Left kidney (tissue), 8 donors: ENCODE measurements at places on chromosomes 2 and 18. TPM values are rescaled to one million over a fixed set of nuclear protein-coding genes. Genes with fewer than 3 reads are reported as not detected.

DNA sequence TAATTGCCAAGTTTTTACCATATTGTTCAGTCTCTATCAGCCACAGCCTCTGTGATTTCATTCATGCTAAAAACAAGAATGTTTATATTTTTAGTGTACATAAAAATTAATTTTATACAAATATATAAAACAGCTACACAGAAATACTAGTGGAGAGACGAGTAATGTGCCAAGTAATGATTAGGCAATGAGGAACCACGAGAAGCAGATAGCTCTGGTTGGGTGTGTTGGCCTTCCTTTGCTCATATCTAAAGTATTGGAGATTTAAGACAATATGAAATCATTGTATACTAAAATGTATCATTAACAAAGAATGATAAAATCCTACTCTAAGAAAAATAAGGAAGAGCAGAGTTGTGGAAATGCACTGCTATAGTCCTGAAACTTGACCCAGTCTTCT is 326.7 kb downstream of the AGAP1 start:
- no peak for DNase-seq

GRCh38 chr2:144942516-144943256 is 422.8 kb upstream of the ZEB2 start:
- DNase-seq: no peak

- DNase-seq: no peak
These were observed 643.6 kb downstream of the NRXN1 start for GRCh38 chr2:50388324-50388723.

DNA sequence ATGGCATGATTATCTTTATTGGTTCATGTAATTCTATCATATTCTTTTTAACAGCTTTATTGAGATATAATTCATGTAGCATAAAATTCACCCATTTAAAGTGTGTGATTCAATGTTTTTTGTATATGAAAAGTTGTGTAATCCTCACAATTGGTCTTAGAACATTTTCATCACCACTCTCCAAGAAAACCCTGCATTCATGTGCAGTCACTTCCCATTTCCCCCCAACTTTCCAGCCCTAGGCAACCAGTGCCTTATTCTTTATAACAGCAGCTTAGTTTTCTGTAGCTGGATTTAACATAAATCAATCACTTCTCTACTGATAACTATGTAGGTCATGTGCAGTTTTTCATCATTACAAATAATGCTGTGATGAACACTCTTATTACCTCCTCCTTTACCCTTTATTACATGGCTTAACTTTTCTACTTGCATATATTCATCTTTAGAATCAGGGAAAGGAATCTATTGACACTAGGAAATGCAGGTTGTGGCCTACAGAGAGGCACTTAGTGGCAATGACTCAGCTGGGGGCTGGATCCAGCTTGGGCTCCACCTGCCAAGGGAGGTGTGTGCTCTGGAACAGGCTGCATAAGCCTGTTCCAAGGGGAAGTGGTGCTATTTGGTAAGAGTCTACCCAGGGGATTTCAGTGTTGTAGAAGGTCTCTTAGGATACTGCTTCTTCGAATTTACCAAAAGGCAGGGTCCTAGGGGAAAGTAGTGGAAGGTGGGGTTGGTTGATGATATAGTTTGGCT is 89.1 kb downstream of the ETAA1 start:
- no peak for DNase-seq

DNA sequence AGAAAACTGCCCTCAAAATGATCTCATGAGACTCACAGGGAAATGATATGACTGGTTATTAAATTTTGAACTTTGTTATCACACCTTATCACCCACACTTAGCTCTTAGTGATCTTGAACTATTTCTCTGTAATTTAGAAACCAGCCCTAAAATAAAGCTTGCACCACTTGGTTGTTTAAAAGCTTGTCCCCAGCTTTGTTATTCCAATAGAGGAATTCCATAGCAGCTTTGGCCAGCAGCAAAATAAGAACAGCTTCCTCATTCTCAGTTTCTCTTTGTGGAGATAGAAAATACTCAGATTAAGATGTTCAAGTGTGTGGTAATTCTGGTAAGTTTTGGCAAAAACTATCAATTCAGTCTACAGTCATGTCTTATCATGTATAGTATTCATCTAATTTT is 54.4 kb upstream of the CCDC68 start:
- no peak for DNase-seq

DNA sequence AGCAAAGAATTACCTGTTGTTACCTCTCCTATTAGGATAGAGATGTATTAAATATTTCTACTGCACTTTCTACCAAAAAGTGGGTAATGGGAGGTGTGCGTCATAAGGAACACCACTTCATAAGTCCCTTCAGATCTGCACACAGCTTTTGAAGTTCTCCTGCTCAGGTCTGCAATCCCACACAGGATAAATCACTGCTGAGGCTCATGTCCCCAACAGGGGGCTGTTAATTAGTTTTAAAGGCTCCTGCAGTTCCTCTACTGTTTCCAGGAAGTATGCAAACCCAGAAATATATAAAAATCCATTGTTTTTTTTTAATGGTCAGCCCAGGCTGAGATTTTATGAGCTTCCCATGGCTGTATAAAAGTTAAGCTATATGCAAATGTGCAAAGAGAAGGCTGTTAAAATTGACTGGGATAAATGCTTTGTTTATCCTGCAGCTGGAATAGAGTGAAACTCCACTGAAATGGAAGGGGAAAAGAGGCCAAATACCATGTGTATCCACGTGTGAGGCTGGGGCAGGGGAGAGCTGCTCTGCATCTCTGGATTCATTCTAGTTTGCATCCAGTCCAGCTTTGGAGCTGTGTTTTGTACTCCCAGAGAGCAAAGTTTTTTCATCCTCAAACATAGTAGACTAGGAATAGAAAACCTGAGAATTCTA is 903.7 kb downstream of the TDRD15 start:
- DNase-seq: no peak

DNA sequence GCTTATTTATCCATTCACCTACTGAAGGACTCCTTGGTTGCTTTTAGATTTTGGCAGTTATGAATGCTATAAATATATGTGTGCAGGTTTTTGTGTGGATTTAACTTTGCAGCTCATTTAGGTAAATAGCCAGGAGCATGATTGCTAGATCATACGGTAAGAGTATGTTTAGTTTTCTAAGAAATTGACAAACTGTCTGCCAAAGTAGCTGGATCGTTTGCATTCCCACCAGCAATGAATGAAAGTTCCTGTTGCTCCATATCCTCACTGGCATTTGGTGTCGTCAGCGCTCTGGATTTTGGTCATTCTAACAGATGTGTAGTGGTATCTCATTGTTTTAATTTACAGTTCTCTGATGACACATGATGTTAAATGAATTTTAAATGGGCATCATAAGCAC is 8.7 kb upstream of the DIPK1C start:
- DNase-seq: no peak

GRCh38 chr2:120568975-120569268 is 166.7 kb upstream of the GLI2 start:
- DNase-seq: no peak

DNA sequence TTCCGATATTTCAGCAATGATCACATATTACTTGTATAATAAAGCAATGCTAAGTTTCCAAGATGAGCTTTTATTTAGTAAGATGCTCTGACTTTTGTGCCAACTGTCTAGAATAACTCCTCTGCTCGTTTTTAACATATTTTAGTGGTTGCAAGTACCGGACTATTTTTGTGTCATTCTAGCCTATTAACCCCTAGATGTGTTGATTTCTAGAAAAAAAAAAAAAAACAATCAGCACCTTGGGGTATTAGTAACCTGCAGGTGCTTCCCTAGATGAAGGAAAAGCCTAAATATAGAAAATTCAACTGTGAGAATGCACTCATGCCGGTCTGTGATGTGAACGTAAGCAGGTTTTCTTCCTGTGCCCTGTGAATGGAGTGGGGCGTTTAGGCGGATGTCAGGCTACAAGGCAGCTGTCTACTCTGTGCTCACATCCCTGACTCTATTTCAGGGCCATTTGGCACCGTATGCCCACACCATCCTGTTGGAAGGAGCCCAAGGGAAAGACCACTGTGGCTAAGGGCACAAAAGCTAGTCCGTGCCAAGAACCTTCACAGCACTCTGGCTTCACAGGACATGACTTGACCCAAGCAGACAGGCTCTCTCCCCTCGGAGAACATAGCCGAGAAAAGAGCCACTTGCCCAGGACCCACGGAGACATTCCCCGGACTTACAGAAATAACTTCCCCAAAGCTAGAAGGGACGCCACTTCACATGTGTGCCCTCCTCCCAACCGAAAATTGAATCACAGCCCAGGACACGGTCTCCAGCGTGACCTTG is 60.9 kb upstream of the AGAP1 start:
- no peak for DNase-seq

DNA sequence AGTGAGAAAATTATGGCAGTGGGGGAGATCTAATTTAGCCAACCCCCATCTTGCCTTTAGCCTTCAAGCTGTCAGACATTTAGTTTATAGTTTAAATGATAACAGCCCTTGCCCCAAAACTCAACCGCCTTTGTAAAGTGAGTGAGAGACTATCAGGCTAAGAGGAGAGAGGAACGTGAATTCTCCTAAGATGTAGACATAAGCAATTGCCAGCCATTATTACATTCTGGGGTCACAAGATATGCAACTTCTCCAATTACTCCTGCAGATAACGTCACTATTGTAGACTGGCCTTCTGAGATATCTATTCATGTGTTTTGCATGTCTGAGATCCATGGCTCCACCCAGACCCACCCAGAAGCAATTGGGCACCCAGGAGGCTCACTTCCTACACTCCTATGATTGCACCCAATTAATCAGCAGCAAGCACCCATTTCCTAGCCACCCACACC is 307.3 kb downstream of the NBAS start:
- DNase-seq: no peak

DNA sequence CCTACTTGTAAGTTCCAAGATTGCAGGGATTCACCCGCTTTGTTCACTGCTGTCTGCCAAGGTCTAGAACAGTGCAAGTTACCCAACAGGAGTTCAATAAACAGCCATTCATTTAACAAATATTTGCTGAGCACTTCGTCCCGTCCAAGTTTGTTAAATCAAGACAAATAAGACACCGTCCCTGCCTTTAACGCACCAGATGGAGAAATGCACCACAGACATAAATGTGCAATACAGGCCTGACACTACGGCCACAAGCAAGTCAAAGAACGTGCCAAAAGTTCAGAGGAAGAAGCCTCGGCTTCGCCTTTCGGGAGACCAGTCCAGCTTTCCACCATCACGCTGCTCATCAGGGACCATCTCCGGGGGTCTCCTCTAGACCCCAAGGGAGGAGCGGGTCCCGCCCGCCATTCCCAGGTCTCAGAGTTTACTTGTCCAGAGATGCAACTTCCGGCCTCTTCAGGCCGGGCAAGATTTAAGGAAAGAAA is 429 bp downstream of the C2orf76 start:
- DNase-seq: no peak

- DNase-seq: no peak
These were observed 286.3 kb downstream of the BCL11A start for GRCh38 chr2:60267122-60267521.

DNA sequence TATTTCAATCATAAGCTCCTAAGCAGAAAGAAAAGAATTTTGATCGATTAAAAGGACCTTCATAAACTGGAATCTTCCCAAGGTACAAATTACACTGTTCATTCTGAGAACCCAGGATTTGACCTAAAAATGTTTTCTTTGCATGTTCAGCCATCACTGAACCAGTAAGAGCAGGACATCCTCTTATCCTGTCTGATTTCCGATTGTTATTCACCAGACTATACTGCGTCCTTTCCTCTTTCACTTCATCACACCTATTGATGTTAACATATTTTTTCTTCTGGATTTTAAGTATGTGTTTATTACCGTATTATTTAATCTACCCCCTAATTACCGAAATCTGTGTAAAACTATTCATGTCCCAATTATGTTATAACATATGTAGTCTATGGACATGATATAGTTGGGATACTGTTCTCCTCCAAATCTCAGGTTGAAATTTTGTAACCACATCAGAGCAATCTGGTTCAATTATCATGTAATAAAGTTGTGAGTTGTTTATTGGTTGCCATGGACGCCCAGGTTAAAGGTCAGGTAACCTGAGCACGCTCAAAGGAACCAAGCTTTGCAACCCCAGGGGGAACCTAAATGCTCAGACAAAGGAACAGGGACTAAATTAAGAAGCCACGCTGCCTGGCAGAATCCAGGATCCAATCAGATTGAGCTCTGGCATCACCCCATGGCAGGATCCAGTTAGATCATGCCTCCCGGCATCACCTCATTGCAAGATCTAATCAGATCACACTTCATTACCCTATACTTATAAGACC is 11.6 kb upstream of the TBC1D8 start:
- no peak for DNase-seq

DNA sequence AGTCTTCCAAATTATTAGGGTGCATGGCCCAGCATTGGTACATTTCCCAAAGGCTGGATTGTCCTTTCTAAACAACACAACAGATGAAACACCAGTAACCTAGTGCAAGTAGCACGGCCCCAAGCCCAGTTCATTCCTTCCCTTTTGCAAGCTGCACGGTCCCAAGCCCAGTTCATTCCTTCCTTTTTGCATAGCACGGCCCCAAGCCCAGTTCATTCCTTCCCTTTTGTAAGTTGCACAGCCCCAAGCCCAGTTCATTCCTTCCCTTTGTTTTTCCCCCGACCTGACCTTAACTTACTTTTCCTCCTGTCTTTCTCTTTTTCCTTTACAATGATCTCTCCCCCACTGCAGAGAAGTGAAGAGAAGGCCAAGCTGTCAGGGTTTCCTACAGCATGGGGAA is 60.9 kb downstream of the C18orf63 start:
- DNase-seq: no peak

- DNase-seq: no peak
These were observed 4.7 kb downstream of the OBSL1 start for GRCh38 chr2:219566640-219567039.

- DNase-seq: no peak
These were observed 17.0 kb upstream of the CRYBA2 start for GRCh38 chr2:219010162-219010756.

GRCh38 chr2:202423139-202423538 is 47.0 kb downstream of the BMPR2 start:
- DNase-seq: no peak

GRCh38 chr2:73837847-73838585 is 9.3 kb downstream of the STAMBP start:
- DNase-seq: no peak

DNA sequence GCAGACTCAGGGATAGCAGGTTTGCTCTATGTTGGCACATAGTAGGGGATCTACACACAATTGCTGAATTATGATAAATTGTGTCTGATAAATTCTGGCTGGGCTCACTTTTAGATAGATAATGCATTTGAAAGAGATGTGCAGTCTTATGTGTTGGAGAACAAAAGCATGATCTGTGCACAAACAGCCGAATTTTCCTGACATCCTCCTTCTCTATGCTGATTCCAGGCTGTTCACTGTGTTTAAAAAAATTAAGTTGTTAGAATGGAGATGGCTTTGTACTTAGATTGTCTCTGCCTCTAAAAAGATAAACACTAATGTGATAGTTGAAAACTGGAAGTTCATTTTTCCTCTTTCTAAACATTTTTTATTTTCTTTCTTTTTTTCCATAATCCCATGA is 2.1 kb downstream of the CERS6 start:
- DNase-seq: no peak

GRCh38 chr2:105417857-105418436 is 19.1 kb upstream of the FHL2 start:
- DNase-seq: no peak

CROCC2 gene
- polyA plus RNA-seq: 0.10 TPM
